Activated CD4-positive, alpha-beta T cell treated with anti-CD3 and anti-CD28 coated beads for 1 hour (primary cell): ENCODE measurements at places on chromosomes 1 and 21.
A peak's percentile ranks its signal among the peaks of the same experiment; 100 is the strongest.

- no peak for DNase-seq
Observed at GRCh38 chr1:147560765-147561471, 19.6 kb downstream of the BCL9 start.

DNA sequence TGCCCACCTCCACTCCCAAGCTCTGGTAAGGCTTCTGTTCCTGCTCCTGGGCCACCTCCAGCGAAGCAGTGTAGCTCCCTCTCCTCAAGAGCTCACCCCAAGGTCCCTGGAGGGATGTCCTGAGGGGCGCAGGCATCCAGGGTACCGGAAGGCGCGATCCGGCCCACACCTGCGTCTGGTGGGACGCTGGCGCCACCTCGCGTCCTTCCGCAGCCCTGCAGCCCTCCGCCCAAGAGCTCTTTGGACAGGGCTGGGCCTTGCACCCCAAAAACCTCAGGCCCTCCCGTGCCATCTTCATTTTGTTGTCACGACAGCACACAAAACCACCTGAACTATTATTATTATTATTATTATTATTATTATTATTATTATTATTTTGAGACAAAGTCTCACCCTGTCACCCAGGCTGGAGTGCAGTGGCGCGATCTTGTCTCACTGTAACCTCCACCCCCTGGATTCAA, 49.2 kb upstream of the PAX7 start:
- no peak for DNase-seq

DNA sequence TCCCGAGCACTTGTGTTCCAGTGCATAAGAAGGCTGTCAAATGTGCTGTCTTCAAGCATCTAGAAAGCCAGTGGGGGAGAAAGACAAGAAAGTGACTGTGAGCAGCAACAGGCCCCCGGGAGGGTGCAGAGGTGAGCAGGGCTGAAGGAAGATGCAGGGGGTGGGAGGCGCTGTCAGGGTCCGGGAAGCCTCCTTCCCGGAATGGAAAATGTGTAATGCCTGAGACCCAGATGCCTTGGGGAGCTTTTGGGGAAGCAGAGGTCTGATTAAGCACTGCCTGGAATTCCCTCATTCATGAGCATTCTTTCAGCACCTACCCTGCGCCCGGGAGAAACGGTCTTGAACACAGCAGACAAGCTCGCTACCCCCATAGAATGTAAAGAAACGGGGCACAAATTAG, 1.3 kb downstream of the NPHP4 start:
- no peak for DNase-seq

GRCh38 chr21:25400427-25400826, 206.9 kb downstream of the MRPL39 start:
- DNase-seq, result no peak

GRCh38 chr1:183291802-183292514, 105.9 kb downstream of the LAMC2 start:
- DNase-seq, result no peak

DNA sequence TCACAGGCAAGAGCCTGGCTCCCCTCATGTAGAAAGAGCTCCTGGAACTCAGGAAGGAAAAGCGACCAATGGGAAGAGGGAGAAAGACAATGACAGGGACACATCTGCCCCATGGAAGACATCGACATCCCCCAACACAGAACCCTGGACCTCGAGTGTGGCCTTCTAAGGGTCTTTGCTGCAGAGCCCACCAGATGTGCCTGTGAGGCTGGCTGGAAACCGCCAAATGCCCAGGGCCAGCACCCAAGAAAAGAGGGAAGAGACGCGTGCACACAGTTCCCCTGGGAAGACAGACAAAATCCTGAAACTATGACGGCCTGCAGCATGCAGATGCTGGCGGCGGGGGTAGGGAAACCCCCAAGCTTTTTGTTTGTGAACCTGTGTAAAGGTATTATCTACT, 36.4 kb upstream of the ADARB1 start:
- DNase-seq, result no peak

GRCh38 chr1:153973525-153973924, 3.9 kb downstream of the JTB start:
- no peak for DNase-seq

DNA sequence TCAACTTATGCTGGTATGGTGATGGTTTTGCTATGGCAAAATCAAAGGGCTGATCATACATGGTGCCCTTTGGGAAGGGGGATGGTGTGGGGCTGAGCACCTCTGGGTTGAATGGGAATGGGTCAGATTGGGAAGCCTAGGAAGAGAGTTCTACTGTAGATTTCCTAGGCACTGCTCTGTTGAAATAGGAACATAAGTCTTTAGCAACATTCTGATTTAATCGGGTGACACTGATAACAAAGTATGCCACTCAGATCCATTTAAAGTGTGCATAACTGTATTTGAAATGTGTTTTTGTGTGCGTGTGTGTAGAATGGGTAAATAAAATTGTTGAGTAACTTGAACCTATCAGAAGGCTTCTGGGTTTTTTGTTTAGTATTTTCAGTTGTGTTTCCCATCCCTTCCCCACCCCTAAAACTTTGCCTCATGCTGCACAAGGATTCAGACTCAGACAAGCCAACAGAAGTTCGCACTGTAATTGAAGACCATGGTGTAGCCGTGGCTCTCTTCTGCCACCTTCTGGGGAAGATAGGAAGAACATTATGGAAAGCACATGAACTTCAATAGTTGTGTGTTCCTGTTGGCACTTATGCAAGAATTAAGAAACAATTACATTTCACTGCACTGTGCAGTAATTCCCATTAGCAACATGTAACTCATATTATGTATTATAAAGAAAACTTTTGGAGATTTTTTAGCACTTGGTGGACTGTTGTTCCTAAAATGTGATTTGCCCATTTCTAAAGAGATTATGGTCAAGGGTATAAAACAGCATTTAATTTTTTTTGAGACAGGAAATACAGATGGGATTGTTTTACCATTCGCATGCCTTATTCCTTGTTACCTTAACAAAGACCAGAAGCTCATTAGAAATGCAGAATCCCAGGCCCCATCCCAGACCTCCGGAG, 10.9 kb upstream of the C4BPB start:
- peak; percentile 39 for DNase-seq

DNA sequence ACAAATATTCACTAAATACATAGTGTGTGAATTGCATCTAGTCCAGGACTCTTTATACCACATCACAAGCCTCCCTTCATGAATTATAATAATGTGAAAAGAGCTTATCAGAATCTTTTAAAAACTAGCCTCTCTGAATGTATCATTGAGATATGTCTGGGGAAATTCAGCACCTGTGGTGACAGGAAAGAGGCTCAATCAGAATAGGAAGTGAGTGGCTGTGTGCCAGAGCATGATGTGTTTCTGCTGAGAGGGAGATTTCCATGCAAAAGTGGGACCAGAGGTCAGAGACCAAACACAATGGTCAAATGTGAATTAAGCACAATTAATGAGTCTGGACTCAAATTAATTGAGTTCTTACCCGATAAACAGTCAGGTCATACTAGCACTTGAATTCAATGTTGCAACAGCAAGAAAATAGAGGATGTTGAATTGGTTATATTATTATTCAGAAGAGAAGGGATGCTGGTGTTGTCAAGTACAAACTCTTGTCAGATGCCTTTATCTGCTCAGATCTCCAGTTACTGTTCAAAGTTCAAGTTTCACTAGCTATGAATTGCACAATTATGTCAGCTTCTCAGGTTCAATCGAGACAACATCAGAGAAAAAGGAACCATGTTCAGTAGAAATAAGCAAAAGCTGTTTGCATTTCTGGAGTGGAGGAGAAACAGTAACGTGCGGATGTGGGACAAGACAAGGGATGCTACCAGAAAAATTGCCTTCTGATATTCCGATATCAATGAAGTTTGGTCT, 226.2 kb downstream of the ZNF326 start:
- DNase-seq, result no peak

DNA sequence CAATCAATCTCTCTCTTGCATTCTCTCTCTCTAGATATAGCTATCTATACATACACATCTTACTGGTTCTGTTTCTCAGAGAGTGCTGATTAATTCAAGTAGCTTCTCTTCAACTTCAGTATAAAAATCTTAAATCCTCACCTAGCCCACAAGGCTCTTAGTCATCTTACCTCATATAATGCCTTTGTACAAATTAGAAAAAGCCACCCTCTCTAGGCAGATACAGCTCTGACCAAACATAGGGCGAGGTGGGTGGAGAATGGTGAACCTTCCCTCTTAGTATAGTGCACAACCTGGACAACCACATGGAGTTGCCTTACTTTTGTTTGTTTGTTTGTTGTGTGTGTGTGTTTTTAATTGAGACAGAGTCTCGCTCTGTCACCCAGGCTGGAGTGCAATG, 5.1 kb upstream of the INAVA start:
- DNase-seq, result no peak

DNA sequence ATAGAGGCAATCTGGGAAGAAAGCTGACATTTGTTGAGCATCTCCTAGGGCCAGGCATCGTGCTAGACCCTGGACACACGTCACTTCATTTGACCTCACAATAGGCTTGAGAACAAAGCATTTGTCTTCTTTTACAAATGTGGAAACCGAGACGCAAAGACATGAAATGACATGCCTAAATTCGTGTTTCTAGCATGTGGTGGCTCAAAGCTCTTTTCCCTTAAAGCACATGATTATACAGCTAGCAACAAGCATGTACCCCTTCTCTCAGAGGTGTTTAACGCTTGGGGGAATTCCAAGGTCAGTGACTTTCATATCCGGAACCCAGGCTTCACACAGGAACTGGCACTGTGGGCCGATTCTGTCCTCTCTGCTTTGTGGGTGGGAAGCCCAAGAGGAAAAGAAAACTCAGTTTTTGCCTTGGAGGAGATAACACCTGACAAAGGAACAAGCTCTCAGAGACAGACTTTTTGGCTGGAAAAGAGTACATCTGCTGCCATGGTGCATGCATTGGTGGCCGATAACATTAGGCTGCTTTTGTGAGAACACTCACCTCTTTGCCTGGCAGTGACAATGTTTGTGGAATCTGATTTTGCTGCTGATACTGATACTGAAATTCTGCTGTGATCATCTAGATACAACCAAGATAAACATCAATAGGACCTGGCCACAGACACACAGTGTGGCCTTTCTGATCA, 15.4 kb upstream of the CD2 start:
- DNase-seq, result peak; percentile 45

DNA sequence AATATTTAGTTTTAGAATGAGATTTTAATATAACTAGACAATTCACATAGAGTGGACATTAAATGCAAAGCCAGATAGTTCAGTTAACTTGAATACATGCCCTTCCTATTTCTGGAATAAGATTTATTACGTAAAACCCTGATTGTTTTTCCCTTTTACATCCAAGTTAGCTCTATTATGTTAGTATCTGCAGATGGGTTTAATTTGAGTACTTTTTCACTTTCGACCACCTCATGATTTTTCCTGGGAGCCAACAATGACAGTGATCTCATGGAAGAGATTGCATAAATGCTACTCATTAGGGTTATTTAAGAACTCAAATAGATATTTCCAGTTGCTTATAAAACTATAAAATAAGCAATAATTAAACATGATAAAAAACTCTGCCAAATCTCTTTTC, 199.4 kb upstream of the PTGFR start:
- DNase-seq, result no peak

DNA sequence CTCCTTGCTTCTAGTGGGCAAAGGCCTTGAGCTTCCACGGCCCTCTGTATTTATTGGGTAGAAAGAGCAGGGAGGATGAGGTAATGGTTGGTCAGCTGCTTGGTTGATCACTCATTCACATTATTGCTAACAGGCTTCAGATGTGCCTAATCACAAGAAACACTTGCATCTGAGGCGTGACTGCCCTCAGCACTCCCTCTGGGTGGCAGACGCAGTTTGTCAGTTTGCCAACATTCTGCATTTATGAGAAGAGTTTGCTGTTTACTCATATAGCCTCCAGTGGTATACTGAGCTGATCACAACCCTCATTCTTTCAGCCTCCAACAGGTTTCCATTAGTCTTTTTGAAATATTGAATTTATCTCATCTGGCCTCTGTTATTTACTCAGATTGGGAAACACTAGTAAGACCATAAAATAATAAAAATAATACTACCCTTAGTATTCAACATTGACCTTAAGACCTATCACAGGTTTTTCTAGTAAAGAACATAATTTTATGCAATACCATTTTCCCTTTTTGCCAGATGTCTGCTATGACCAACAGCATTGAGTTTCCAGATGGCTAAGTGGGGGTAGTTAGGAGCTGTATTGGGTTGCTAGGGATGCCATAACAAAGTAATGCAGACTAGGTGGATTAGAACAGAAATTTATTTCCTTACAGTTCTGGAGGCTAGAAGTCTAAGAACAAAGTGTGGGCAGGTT, 53.3 kb downstream of the PTGFR start:
- no peak for DNase-seq

- no peak for DNase-seq
Observed at GRCh38 chr1:31795801-31796621, 19.8 kb downstream of the SPOCD1 start.

GRCh38 chr1:152052606-152053005, 15.8 kb upstream of the S100A11 start:
- DNase-seq, result peak; percentile 77

DNA sequence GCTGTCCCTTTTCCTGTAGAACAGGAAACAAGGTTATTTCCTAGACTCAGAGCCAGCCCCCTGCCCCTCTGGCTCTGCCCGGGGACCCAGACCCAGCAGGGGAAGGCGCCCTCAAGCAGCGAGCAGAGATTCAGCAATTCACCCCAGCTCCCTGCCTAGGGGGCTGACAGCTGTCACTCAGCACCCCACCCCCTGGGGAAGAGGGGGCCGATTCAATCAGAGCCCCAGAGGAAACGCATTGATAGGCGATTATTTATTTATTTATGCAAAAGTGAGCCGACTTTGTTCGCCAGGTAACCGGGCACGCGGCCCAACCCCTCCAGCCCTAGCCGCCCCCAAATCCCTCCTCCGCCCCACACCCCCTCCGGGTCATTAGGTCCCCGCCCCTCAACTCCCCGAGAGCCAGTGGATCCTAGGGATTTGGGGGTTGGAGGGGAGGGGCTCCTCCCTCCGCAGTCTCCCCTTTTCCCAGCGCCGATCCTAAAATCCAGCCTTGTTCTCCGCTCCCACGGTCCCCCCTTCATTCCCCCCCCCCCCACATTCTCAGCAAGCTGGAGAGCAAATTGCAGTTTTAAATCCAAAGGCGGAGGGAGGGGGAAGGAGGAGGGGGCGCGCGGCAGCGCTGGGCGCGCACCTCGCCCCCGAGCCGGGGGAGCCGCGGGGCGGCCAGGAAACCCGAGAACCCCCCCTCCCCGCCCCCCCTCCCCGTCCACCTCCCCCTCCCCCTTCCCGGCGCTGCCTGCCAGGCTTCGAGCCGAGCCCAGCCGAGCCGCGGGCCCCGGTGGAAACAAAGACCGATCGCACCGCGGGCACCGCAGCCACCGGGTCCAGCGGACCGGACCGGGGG, 1.3 kb downstream of the AHDC1 start:
- DNase-seq, result no peak

- no peak for DNase-seq
Observed at GRCh38 chr1:15915991-15916390, 59.9 kb downstream of the ZBTB17 start.

DNA sequence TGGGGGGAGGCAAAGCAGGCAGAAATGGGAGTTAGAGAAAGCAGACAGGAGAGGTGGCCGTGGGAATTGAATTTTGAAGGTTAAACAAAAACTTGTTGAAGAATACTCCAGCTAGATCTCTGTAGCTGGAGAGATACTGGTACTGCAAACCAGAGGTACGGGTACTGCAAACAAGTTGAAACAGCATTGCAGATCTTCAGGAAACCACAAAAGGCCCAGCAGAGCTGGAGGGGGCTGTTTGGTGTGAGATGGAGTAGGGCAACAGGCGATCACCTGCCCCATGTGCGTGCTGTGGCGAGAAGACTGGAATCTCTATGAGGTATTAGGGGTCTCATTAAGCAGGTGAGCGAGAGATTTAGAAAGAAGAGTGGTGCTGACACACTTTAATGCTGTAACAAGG, 77.7 kb upstream of the RGS4 start:
- no peak for DNase-seq

- DNase-seq, result no peak
Observed at GRCh38 chr1:1616838-1617237, 1.5 kb downstream of the MIB2 start.

GRCh38 chr1:56472860-56473259, 106.5 kb downstream of the PLPP3 start:
- no peak for DNase-seq
